ENCODE measurements at places on chromosomes 12 and 14. TPM values are rescaled to one million over a fixed set of nuclear protein-coding genes. Genes with fewer than 3 reads are reported as not detected.

PPP4R4 gene
- 4.3 TPM for total RNA-seq

- H3K4me1 ChIP-seq: peaks cover 23% of the 10 kb centered on the region
- no peaks in the 10 kb centered on the region for H3K36me3 ChIP-seq
- peak; percentile 75 for DNase-seq
- H3K27ac ChIP-seq: peak overlapping the region; percentile 57
Observed at GRCh38 chr14:60249321-60250256, 568 bp downstream of the PPM1A start.

DNA sequence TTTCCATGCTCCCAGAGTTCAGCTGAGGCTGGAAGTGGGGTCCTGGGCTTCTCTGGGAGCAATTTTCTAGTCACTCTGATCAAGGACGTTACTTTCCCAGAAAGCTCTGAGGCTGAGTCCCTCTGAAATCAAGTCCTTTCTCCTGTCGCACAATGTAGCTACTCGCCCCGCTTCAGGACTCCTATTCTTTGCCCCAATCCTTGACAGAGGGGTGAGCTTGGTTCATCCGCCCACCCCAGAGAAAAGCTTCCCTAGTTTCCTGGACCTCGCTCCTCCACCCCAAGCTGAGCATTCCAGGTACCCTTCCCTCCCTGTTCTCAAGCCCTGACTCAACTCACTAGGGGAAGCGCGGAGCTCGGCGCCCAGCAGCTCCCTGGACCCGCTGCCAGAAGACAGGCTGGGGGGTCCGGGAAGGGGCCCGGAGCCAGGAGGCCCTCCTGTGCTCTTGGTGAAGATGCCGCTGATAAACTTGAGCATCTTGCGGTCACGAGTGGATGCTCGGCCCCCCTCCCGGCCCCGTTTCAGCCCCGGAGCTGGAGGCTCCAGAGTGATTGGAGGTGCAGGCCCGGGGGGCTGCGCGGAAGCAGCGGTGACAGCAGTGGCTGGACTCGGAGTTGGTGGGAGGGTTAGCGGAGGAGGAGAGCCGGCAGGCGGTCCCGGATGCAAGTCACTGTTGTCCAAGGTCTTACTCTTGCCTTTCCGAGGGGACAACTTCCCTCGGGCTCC lies 1.6 kb downstream of the AGAP2 start:
- H3K27ac ChIP-seq: no peak overlapping the region
- no peaks in the 10 kb centered on the region for H3K27me3 ChIP-seq
- H3K4me3 ChIP-seq: no peak overlapping the region
- no peak for DNase-seq
- H3K36me3 ChIP-seq: peaks cover 75% of the 10 kb centered on the region

GRCh38 chr14:73722581-73722980 lies 8.4 kb upstream of the PNMA1 start:
- H3K4me1 ChIP-seq: peaks cover 32% of the 10 kb centered on the region
- no peaks in the 10 kb centered on the region for H3K27me3 ChIP-seq
- no peak for DNase-seq
- no peak overlapping the region for H3K4me3 ChIP-seq
- no peak overlapping the region for H3K27ac ChIP-seq

IQSEC3 gene
- 0.19 TPM for total RNA-seq

GRCh38 chr12:129657179-129657578 lies 246.6 kb downstream of the TMEM132D start:
- DNase-seq: no peak
- no peak overlapping the region for H3K4me3 ChIP-seq
- H3K27ac ChIP-seq: no peak overlapping the region

DYNC1H1 gene
- 293 TPM for total RNA-seq

DNA sequence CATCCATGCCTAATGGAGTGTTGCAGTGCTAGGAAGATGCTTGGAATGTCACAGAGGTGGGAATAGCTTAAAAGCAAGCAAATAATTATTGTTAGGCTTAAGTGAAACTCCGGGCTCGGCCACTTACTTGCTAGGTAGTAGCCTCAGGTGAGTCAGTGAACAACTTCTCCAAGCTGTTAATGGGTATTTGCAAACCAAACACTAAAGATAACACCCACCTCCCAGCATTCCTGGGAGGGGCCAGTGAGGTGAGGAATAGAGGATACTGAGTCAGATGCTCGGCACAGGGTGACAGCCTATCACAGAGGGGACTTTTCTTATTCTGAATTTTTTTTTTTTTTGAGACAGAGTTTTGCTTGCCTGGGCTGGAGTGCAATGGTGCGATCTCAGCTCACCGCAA lies 151.2 kb upstream of the RFLNA start:
- no peak overlapping the region for H3K27ac ChIP-seq
- H3K27me3 ChIP-seq: peaks cover 7% of the 10 kb centered on the region
- no peak overlapping the region for H3K4me3 ChIP-seq
- DNase-seq: no peak
- no peaks in the 10 kb centered on the region for H3K4me1 ChIP-seq

DNA sequence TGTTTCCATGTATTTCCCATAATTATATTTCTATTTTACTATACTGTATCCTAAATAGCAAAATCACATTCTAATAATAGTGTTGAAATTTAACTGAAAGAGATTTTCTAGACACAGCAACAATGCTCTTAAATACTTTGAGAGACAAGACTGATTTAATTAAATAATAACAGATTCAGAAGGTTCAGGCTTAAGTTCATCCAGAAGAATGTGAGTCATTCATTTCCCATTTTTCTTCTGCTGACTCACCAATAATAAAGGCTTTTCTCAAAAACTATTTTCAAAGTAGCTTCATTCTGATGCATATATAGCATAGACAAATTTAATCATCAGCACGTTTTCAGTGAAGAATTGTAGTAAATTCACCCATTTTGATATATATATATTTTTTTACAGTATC lies 481.4 kb downstream of the MDGA2 start:
- no peak overlapping the region for H3K4me3 ChIP-seq
- DNase-seq: no peak
- no peak overlapping the region for H3K27ac ChIP-seq
- no peaks in the 10 kb centered on the region for H3K36me3 ChIP-seq
- H3K27me3 ChIP-seq: no peaks in the 10 kb centered on the region

CEBPE gene
- total RNA-seq: not detected

CLEC4C gene
- not detected for total RNA-seq

GRCh38 chr14:31340297-31341063 lies 79.9 kb downstream of the HEATR5A start:
- peaks cover 4% of the 10 kb centered on the region for H3K36me3 ChIP-seq
- no peaks in the 10 kb centered on the region for H3K27me3 ChIP-seq
- H3K4me1 ChIP-seq: no peaks in the 10 kb centered on the region
- DNase-seq: no peak

DNA sequence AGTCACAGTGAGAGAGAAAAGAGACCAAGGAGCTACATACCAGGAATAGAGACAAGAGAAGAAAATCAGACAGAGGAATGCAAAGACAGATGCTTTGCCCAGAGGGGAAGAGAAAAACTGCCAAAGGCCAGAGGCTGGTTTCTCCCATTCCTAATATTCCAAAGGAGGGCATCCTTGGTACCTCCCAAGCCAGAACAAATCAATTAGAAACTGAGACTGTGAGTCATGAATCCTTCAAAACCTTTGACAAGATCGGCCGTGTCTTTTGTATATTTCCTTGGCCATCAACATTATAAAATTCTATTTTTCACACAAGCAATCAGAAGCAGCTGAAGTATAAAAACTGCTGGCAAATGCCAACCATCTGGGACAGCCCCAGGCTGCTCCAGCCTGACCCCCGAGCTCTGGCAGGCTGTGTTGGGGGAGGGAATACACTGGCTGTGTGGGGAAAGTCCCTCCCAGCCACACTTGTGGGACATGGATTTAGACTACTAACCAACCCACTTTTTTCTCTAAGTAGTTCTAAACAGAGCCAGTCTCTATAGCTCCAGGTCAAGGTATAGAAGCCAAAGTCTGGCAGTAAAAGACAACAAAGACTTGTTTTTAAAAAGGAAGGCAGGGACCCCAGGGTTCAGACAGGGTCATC lies 13.7 kb downstream of the POMT2 start:
- H3K4me1 ChIP-seq: no peaks in the 10 kb centered on the region
- H3K4me3 ChIP-seq: no peak overlapping the region
- peaks cover 4% of the 10 kb centered on the region for H3K36me3 ChIP-seq
- no peak for DNase-seq
- H3K27me3 ChIP-seq: no peaks in the 10 kb centered on the region

PDZRN4 gene
- not detected for total RNA-seq

- peaks cover 11% of the 10 kb centered on the region for H3K4me1 ChIP-seq
- no peaks in the 10 kb centered on the region for H3K36me3 ChIP-seq
- no peak overlapping the region for H3K4me3 ChIP-seq
- no peaks in the 10 kb centered on the region for H3K27me3 ChIP-seq
Observed at GRCh38 chr12:2298556-2299200, 245.9 kb downstream of the CACNA1C start.

FOXG1 gene
- total RNA-seq: not detected

- no peaks in the 10 kb centered on the region for H3K4me1 ChIP-seq
- no peak for DNase-seq
Observed at GRCh38 chr14:43336351-43336750, 1170.7 kb downstream of the FSCB start.

SERPINA10 gene
- total RNA-seq: not detected

DNA sequence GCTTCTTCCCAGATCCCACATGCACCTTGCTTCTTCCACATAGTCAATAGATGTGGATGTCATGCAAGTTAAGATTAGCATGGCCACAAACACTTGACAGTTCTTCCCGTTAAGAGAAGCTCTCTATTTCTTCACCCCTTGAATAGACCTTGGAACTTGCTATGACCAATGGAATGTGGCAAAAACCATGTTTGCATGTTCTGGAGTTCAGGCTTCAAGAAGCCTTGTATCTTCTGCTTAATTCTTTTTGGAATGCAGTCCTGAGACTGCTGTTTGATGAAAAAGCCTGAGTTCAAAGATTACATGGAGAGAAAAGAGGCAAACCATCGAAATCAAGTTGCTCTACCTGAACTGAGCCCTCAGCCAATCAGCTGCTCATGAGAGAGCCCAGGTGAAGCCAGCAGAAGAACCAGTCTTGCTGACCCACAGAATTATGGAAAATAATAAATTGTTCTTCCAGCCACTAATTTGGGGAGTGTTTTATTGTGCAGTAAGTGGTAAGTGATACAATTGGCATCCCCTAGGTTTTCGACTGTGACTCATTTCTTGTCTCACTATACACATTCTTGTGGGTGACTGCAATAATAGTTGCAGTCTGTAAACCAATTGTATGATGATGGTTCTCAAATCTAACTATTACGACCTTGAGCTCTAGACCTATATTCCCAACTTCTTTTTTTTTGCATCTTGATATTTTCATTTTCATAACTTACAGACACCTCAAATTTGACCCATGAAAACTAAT lies 12.6 kb downstream of the RASSF9 start:
- no peaks in the 10 kb centered on the region for H3K4me1 ChIP-seq
- no peaks in the 10 kb centered on the region for H3K27me3 ChIP-seq
- no peak overlapping the region for H3K4me3 ChIP-seq
- no peak overlapping the region for H3K27ac ChIP-seq
- H3K36me3 ChIP-seq: no peaks in the 10 kb centered on the region

TCTN2 gene
- total RNA-seq: 3.2 TPM

IRAK3 gene
- total RNA-seq: 0.74 TPM

RPGRIP1 gene
- not detected for total RNA-seq

KRT2 gene
- 1.7 TPM for total RNA-seq

- no peak overlapping the region for H3K27ac ChIP-seq
- DNase-seq: no peak
- no peaks in the 10 kb centered on the region for H3K36me3 ChIP-seq
- no peak overlapping the region for H3K4me3 ChIP-seq
Observed at GRCh38 chr14:79166171-79166570, 996.0 kb downstream of the NRXN3 start.

GRCh38 chr14:99821519-99822508 lies 28.6 kb downstream of the EML1 start:
- no peak overlapping the region for H3K27ac ChIP-seq
- no peaks in the 10 kb centered on the region for H3K36me3 ChIP-seq
- H3K4me3 ChIP-seq: no peak overlapping the region
- H3K27me3 ChIP-seq: peaks cover 11% of the 10 kb centered on the region
- peaks cover 20% of the 10 kb centered on the region for H3K4me1 ChIP-seq

DNA sequence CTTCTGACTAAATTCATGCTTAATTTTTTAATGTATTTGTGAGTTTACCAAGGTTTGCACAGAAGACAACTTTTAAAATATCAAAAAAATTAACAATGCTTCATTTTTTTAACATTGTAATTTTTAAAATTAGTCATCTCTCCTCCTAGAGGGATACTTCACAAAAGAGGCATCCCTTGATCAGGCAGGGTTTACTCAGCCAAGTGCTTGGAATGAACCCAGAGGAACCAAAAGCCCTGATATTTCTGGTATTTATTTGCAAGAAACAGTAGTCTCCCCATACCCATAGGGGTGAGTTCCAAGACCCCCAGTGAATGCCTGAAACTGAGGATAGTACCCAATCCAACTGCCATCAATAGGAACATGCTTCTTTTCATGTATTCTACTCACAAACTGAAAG lies 52.5 kb downstream of the GARIN6 start:
- no peaks in the 10 kb centered on the region for H3K27me3 ChIP-seq
- H3K36me3 ChIP-seq: no peaks in the 10 kb centered on the region
- no peak overlapping the region for H3K4me3 ChIP-seq
- H3K27ac ChIP-seq: no peak overlapping the region

DNA sequence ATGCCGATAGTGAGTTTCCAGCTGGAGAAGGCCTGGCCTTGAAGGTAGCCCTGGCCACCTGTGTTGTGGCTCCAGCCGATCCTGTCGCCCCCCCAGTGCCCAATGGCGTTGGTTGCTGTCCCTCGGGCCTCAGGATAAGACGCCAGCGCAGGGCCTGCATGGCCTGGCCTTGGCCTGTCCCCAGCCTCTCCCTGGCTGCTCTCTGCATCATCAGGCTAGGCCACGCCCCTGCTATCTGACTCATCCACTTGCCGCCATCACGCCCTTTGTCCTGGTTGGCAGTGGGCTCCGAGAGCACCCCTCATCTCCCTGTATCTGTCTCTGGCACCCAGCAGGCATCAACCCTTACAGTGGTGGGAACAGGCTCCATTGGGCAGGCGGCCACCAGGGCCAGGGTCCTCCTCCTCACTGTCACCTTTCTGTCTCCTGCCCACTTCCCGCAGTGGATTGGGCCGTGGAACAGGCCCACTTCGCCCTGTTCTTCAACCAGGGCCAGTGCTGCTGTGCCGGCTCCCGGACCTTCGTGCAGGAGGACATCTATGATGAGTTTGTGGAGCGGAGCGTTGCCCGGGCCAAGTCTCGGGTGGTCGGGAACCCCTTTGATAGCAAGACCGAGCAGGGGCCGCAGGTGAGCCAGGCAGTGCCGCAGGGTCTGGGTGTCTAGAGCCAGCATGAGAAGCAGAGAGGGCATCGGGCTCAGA lies 25.6 kb downstream of the ALDH2 start:
- no peaks in the 10 kb centered on the region for H3K4me1 ChIP-seq
- DNase-seq: no peak
- no peaks in the 10 kb centered on the region for H3K36me3 ChIP-seq
- H3K27ac ChIP-seq: no peak overlapping the region
- no peaks in the 10 kb centered on the region for H3K27me3 ChIP-seq
- no peak overlapping the region for H3K4me3 ChIP-seq

GRCh38 chr12:69000540-69001243 lies 67.7 kb upstream of the CPM start:
- no peak for DNase-seq
- H3K4me1 ChIP-seq: no peaks in the 10 kb centered on the region
- H3K36me3 ChIP-seq: no peaks in the 10 kb centered on the region
- no peak overlapping the region for H3K27ac ChIP-seq
- H3K27me3 ChIP-seq: no peaks in the 10 kb centered on the region

GRCh38 chr14:87449016-87449415 lies 544.0 kb downstream of the GALC start:
- no peaks in the 10 kb centered on the region for H3K36me3 ChIP-seq
- H3K27me3 ChIP-seq: no peaks in the 10 kb centered on the region
- H3K27ac ChIP-seq: no peak overlapping the region
- no peak for DNase-seq
- H3K4me1 ChIP-seq: no peaks in the 10 kb centered on the region

CYP27B1 gene
- 1.4 TPM for total RNA-seq

- H3K27me3 ChIP-seq: no peaks in the 10 kb centered on the region
- DNase-seq: no peak
- H3K27ac ChIP-seq: no peak overlapping the region
- no peaks in the 10 kb centered on the region for H3K4me1 ChIP-seq
- no peak overlapping the region for H3K4me3 ChIP-seq
Observed at GRCh38 chr12:44317651-44318126, 481.8 kb downstream of the TMEM117 start.

Data from CD4-positive, alpha-beta T cell (primary cell).